ENCODE measurements at places on chromosomes 13 and 19.
A peak's percentile ranks its signal among the peaks of the same experiment; 100 is the strongest.

- DNase-seq, result no peak
Observed at GRCh38 chr19:16930753-16931152, 42.0 kb downstream of the F2RL3 start.

- no peak for DNase-seq
Observed at GRCh38 chr13:43915451-43915850, 35.7 kb downstream of the LACC1 start.

DNA sequence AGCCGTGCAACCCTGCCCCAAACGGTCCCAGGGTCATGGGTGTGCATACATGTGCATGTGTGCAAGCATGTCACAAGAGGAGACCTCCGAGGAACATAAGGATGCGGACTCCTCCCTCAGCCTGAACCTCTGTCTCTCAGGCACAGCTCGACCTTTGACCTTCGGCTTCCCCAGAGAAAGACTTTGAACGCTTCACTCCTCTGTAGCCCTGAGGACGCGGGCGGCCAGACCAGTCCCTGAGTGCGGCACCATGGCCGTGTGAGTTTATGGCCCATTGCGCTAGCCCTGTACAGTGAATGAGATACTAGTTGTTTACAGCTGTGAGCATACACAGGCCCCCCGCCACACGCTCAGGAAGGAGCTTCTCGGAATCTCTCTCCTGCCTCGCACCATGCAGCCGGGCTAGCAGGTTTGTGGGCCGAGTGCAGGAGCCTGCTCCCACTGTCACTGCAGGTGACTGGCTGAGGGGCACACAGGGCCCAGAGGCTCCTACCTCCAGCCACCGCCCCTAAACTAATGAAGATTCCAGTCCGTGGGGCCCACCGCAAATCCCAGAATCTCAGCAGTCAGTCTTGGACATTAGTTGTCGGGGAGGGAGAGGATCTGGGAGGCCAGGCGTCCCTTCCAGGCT, 10.8 kb downstream of the RASA3 start:
- no peak for DNase-seq

GRCh38 chr13:81683521-81683920, 1342.6 kb upstream of the SPRY2 start:
- DNase-seq, result no peak

GRCh38 chr13:44337581-44337980, 36.0 kb upstream of the SERP2 start:
- no peak for DNase-seq

DNA sequence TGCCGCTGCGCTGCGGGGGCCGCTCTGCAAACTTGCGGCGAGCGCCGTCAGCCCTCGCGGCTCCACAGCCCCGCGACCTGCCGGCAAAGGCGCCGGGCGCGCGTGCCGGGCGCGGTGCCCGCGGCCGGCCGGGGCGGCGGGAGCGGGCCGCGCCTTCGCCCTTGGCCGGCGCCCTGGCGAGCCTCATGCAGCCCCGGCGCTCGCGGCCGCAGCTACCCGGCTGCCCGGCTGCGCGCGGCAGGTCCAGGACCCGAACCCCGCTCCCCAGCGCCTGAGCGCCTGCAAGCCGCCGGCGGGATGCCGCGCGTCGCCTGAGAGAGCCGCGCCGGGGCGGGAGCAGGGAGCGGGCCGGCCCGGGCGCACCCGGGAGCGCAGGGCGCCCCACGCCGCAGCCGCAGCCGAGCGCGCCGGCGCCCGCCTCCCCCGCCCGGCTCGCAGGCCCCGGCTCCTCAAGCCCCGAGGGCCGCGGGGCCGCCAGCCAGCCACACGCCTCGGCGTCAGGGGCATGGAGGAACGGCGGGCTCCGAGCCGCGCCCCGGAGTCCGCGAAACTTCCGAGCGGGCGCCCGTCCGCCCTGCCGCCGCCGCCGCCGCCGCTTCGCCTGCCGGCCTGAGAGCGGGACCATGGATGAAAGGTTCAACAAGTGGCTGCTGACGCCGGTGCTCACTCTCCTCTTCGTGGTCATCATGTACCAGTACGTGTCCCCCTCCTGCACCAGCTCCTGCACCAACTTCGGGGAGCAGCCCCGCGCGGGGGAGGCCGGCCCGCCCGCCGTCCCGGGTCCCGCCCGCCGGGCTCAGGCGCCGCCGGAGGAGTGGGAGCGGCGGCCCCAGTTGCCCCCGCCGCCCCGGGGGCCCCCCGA, 564 bp downstream of the HS6ST3 start:
- no peak for DNase-seq

- no peak for DNase-seq
Observed at GRCh38 chr13:96415831-96416385, 326.0 kb downstream of the HS6ST3 start.

GRCh38 chr19:42200116-42200715, 17.3 kb downstream of the DEDD2 start:
- DNase-seq, result no peak

GRCh38 chr13:114115796-114116195, 16.6 kb downstream of the RASA3 start:
- DNase-seq, result peak; percentile 0

DNA sequence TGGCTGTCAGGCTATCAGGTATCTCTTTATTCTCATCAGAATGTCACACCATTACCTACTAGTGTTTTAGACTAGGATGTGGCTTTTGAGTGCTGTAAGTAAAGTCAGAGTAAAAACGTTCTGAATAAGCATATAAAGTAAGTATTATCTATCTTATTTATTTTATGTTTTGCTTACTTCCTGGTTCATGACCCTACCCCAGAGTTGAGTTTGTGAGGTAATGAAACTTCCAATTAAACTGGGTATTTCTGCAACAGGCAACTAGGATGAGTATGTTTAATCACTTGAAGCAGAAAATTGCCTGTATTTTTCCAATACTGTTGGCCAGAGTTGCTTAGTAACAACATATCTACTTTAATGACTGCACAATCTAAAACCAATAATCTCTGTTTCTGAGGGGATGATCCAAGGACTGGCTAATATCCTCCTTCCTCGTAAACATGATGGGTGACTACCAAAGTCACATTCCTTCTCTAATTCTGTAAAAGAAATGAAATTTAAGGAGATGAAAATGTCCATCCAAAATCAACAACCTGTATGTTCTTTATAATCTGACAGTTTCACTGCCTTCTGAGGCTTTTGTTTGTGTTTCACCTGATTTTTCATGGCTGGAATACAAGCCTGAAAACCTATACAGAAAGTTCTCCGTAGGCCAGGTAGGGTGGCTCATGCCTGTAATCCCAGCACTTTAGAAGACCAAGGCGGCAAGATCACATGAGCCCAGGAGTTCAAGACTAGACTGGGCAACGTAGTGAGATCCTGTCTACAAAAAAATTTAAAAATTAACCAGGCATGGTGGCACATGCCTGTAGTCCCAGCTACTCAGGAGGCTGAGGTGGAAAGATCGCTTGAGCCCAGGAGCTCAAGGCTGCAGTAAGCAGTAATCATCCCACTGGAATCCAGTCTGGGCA, 83.1 kb downstream of the ABCC4 start:
- no peak for DNase-seq

- no peak for DNase-seq
Observed at GRCh38 chr13:27257648-27258253, 6.4 kb downstream of the RPL21 start.

GRCh38 chr13:45875951-45876350, 24.4 kb upstream of the SIAH3 start:
- DNase-seq, result no peak

DNA sequence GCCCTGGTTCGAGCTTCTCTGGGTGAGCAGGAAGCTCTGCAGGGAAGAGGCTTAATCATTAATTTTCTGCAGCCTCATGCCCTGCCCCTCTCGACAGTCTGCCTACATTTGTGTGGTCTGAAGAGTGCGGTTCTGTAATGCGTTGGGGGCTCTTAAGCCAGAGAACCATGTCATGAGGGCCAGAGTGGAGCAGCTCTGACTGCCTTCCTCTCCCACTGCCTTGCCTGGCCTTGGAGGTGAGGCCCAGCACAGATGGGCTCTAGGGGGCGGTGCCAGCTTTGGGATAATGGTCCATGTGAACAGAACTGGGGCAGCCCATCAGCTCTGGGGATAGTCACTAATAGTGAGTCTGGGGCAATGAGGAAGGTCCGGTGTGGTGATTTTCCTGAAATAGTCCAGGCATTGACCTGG, 5.7 kb downstream of the FGF9 start:
- no peak for DNase-seq

GRCh38 chr13:22880741-22881720, 299.7 kb upstream of the SGCG start:
- no peak for DNase-seq

DNA sequence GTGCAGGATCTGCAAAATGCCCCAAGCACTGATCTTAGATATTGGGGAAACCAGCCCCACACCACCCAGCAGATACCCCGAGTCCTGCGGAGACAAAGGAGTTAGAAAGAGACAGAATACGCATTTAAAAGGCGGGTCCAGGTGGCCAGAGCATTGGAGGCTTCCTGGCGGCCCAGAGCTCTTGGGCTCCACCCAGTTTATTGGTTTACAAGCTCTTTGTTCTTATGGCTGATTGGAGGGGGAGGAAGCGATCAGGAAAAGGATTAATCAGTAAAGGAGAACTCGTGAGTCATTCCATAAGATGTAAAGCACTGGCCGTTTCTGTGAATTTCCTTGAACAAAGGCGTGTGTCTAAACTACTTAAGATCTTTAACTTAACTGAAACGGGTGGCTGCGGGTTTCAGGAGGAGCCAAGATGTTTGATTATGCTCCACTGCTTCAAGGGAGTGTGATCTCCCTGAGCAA, 926 bp downstream of the ZNF587 start:
- DNase-seq, result no peak

DNA sequence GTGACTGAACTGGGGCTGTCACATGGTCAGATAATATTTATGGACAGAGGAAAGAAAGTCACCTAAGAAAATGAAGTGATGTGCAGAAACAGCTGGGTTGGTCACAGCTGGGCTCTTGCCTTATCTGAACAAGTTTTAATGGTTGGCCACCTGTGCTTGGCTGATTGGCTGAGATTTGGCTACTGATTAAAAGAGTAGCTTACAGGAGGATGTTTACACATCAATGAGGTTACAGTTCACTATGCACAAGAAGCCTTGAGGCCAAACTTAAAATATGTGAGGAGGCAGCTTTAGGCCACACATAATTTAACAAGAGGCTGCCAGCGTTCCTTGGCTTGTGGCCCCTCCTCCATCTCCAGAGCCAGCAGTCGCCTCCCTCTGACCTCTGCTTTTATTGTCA, 99.2 kb upstream of the C1QTNF9B start:
- DNase-seq, result no peak

- DNase-seq, result peak; percentile 18
Observed at GRCh38 chr19:13150931-13151604, 857 bp downstream of the IER2 start.

DNA sequence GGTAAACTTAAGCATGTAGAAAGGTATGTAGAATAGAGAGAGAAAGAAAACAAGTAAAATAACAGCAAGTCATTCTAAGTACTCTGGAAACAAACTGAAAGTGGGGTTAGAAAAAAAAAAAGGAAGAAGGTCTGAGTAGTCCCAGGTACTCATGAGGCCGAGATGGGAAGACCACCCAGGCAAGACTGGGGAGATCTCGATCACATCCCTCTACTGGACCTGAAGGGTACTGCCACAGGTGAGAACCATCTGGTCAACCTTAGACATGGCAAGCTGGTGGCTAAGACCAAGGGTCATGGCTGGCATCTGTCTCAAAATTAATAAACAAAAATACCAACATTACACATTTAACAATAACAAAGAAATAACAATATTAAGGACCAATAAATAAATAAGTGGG, 36.3 kb upstream of the ZNF724 start:
- no peak for DNase-seq

- DNase-seq, result no peak
Observed at GRCh38 chr13:62093984-62094780, 678.5 kb upstream of the PCDH20 start.

GRCh38 chr13:71864986-71865873, 1.8 kb downstream of the DACH1 start:
- no peak for DNase-seq

- DNase-seq, result no peak
Observed at GRCh38 chr13:77579959-77580358, 44.5 kb downstream of the SCEL start.

GRCh38 chr13:98299235-98299965, 122.3 kb upstream of the RNF113B start:
- DNase-seq, result no peak

GRCh38 chr13:72648513-72649065, 78.8 kb downstream of the MZT1 start:
- DNase-seq, result no peak

DNA sequence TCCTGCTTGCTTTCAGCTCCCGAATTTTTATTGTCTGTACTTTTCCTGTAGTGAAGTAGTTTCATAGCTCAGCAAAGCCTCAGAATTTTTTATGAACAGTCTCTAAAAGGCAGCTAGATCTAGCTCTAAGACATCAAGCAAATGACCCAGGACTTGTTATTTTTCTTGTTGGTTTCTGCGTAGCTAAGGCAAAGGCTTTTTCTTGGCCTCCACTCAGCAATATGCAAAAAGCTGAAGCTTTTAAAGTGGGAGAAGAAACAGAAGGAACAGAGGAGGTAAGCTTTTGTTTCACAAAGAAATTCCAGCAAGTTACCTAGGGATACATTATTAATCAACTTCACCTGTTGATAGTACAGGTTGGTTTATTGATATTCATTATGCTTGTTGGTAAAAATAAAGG, 235.9 kb downstream of the PCDH20 start:
- DNase-seq, result no peak

GRCh38 chr13:32164622-32165268, 133.2 kb downstream of the FRY start:
- DNase-seq, result no peak

GRCh38 chr19:52786078-52786463, 520 bp downstream of the ZNF600 start:
- no peak for DNase-seq

GRCh38 chr13:46896341-46897137, at the start of gene HTR2A:
Gene HTR2A (minus strand): TSS chr13:46897053. CDS start chr13:46895906, 1,147 bp downstream.
- DNase-seq, result no peak

DNA sequence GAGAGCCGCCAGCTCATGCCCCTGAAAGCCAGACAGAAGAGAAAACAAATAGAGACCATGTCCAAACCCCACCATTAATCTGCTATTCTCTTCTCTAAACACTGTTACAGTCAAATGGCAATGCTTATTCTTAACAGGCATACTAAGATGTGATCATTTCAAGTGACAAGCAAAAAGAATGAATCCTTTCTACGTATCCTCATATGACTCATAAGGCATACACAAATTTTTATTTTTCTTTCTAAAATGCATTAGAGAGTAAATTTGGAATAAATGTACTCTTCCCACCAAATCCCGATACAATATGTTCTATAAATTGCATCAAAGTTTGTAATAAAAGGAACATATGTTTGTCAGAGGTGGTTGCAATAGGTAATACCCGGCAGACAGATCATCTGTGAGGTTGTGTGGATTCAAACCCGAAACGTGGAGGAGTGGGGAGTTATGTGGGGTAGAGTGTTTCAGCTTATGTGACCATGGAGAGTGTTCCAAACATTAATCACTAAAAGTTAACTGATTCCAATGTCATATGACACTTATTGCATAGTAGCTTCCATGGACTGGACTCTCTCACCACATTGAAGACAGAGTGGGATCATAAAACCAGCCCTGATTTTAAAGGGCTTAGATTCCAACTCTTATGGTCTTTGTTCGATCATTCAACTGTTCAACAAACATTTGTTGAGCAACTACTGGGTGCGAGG, 213.1 kb downstream of the DCLK1 start:
- no peak for DNase-seq

Data from activated T-cell treated with anti-CD3 and anti-CD28 coated beads, Interleukin-2, amount 50 U/mL, for 4 hours (primary cell).